ENCODE measurements at places on chromosomes 6 and 20.

DNA sequence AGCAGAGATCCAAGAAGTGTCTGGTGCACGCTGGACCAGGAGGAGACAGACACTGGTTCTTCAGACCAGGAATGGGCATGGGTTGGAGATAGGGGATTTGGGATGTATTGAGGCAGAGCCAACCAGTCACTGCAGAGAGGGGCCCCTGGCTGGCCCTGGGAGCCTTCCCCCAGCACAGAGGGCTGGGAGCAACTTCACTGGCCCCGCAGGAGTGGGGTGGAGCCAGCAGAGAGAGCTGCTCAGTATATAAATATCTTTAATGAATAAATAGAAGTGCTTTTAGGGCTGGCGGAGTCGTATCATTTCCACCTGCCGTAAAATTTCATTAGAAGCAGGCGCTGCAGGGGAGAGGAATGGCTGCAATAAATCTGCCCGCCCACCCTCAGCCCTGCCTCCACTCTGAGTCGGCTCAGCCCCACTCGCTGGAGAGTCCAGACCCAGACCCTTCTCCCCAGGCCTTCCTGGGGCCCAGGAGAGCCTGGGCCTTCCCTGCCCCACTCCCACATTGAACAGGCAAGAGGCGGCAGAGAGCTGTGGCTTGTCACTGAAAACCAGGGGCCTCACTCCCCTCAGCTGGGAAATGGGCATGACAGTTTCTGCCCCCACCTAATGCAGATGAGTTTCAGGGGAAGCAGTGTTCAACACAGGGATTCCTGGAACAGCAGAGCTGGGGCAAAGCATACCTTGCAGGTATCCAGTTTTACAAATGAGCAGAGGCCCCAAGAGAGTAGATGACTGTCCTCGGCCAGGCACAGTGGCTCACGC is 23.9 kb upstream of the VSTM2L start:
- no peak for DNase-seq

DNA sequence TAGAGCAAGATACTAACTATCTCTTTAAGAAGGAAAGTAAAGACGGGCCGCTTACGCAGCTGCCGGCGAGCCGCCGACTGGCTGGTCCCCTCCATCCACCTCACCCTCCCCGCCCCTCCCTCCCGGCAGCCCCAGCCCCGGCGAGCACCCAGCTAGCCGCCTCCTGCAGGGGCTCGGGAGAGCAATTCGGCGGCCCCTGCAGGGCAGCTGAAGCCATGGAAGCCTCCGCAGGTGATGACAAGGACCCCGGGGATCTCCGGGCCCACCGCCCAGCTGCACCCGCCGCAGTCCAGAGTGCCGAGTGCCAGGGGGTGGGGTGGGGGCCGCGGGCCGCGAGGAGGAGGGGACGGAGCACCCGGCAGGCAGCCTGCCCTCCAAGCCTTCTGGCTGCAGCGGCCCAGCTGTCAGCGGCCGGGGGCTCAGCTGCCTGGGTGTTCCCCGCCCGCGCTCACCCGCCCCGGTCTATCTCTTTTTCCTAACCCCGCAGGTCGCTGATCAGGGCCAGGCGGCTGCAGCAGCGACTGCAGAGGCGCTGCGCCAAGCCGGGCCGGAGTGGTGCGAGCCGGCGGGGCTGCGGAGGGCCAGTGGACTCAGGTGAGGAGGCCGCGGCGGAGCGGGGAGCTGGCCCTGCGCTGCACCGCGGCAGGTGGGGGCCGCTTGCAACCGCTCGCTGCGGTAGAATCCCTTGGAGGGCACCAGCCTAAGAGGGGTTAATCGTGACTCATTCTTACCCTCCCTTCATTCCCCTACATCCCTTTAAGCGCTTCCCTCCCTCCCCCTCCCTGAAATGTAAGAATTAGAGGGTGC is at the start of gene SNPH:
Gene SNPH, plus strand, starts transcription at position 128 of the 807 bp plus-strand sequence. CDS start 29,946 bp downstream, outside the sequence.
- peak; percentile 77 for DNase-seq

GRCh38 chr20:36688630-36689029 is 42.6 kb upstream of the SLA2 start:
- DNase-seq: no peak

DNA sequence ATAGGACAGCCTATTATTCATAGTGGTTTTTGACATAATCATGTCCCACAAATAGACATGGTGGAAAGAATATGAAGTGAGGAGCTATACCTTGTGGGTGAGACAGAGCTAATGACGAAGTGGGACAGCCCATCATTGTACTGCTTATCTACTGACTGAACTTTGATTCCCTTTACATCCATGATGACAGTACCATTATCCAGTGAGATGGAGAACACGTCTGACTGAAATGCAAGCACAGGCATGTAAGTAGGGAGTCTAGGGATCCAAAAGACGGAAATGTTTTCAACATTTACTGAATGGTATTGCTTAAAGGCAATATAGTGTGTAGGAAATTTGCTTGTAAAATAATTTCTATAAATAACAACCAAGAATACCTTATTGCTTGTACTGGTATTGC is 43.5 kb downstream of the FAM229B start:
- no peak for DNase-seq

GRCh38 chr20:25622450-25623224 is 1.2 kb downstream of the NANP start:
- no peak for DNase-seq

GRCh38 chr6:45104429-45104828 is 223.7 kb upstream of the RUNX2 start:
- DNase-seq: no peak

- DNase-seq: no peak
Observed at GRCh38 chr6:37449984-37450383, 17.0 kb downstream of the CMTR1 start.

- DNase-seq: peak; percentile 49
Observed at GRCh38 chr6:1382331-1382882, 7.0 kb upstream of the FOXF2 start.

- DNase-seq: peak; percentile 91
Observed at GRCh38 chr6:43509984-43510826, at the start of gene LRRC73. Gene LRRC73, minus strand, starts transcription at chr6:43510346. Its CDS starts 561 bp downstream, at chr6:43509785.

DNA sequence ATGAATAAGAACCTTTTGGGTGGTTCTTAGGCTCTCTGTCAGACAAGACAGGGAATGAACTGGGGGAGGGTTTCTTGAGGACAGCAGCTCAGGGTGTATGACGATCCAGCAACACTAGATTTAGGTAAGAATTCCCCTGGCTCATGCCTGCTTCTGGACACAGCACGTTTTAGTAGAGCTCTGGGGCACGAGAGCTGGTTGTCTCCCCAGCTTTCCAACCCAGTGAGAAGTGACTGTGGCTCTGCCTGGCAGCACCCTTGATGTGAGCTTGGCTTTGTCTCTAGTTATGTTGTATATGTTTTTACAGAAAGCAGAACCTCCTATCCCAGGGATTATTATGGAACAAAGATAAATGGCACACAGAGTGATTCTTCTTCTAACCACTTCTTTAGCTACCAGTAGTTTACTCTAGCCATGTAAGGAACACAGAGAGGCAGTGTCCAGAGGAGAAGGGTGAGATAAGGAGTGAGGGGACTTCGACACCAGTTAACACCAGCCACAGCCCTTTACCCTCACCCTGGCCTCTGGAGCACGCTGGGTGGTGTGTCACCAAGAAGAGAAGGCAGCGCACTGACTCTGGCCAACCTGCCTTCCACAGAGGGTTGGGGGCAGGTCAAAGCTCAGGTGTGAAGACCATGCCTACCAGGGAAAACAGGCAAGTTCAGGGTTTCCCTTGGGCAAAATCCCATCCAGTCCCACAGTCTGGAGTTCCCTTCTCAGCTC is 3.9 kb downstream of the APOBEC2 start:
- no peak for DNase-seq

GRCh38 chr6:130513770-130514169 is 148.0 kb downstream of the TMEM200A start:
- DNase-seq: no peak

DNA sequence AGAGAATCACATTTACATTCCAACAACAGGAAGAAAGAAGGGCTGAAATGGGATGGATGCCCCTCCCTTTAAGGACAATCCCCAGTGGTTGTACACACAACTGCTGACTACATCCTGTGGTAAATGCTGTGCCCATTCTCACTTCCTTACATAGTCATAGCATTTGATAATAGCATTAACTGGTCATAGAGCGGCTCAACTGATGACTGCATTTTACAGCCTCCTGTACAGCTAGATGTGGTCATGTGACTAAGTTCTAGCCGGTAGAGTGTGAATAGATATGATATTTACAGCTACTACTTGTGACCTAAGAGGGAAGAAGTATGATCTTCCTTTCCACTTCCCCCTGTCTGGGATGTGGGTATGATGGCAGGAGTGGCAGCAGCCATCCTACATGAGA is 24.7 kb downstream of the KCNK17 start:
- no peak for DNase-seq

GRCh38 chr6:6635291-6635690 is 46.8 kb downstream of the LY86 start:
- no peak for DNase-seq

GRCh38 chr6:41682056-41682477 is 43.8 kb downstream of the MDFI start:
- DNase-seq: peak; percentile 74

DNA sequence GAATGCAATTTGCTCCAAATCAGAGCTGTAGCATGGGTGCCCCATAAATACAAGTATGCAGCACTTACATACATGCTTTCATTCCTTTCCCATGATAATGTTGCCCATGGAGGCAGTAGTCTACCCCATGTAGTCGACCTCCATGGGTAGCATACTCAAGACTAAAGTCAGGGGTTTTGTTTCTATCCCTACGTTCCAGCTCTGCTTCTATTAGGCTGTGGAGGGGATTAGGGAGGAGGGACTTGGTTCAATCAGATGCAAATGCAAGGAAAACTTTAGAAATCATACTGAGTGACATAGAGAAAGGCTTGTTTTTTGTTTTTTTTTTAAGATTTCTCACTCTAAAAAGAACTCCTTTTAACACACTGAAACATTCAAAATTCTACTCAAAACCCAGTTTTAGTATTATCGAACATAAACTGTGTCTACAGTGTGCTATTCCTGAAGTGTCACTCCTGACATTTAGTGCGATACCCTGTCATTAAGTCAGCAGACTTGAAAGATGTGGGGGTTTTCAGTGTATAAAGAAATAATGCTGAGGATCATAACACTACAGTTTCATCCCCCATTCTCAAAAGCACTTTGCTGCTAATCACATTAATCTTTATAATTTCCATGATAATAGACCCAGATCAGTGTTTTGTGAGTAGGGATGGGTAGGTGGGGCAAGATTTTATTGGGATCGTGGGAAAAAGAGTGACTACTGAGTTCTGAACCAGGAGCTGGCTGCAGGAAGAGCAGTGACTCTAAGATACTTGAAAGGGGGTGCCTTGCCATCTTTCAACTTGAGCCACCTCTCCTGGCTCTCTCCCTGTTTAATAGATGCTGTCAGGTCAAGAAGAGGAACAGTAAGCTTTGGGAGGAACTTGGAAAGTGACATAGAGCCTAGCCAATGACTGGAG is 40.4 kb upstream of the SCML4 start:
- DNase-seq: no peak

GRCh38 chr6:25312703-25313102 is 33.5 kb downstream of the CARMIL1 start:
- DNase-seq: no peak

DNA sequence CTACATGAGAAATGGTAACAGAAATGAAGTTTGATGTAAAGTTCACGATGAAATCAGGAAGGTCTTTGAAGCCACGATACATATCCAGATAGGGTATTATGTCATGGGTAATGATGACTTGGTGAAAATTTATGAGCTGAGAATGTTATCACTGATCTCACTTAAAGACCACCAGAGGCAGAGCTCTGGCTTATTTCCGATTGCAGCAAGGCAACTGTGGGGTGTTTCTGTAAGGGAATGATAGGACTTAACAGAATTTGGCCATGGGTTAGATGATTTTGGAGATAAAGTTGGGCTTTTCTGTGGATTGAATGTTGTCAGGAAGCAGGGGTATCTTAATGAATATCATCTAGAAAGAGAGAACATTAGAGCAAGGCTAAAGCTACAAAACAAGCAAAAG is 508.4 kb downstream of the HDGFL1 start:
- DNase-seq: no peak

DNA sequence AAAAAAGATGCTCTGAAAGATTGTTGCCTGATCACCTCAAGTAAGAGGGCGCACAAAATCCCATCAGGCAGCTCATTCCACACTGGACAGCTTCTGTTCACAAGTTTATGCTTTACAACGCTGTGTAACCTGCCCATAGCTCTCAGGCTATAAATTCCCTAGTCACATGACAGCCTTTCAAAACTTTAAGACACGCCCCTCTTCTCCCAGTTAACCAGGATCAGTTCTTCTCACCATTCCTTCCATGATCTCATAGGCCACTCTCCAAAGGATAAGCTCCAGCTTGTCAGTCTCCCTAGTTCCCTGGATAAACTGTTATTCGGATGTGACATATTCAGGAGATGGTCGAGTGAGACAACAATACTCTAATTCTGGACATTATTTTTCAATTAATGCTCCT is 15.0 kb downstream of the ADNP start:
- DNase-seq: no peak

DNA sequence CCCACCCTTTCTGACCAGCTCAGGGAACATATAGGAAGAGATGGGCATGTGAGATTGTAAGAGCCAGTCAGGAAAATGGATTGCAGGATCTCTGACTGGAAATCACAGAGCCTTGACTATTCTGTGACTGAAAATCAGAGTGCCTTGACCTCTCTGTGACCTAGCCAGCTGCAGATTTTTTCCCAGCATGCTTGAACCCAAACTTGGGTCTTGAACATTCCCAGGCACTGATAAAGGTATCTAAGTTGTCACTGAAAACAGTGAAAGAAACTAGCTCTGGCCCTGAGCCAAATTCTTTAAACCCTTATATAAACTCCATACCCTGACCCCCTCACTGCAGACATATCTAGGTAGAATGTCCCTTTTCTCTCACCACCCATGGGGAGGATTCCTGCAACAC is 2.3 kb upstream of the ZNF165 start:
- no peak for DNase-seq

- no peak for DNase-seq
Observed at GRCh38 chr20:1041845-1042390, 39.8 kb upstream of the RSPO4 start.

GRCh38 chr6:6397842-6398241 is 77.4 kb upstream of the F13A1 start:
- DNase-seq: no peak

GRCh38 chr6:108581237-108581931 is 20.7 kb downstream of the FOXO3 start:
- no peak for DNase-seq

DNA sequence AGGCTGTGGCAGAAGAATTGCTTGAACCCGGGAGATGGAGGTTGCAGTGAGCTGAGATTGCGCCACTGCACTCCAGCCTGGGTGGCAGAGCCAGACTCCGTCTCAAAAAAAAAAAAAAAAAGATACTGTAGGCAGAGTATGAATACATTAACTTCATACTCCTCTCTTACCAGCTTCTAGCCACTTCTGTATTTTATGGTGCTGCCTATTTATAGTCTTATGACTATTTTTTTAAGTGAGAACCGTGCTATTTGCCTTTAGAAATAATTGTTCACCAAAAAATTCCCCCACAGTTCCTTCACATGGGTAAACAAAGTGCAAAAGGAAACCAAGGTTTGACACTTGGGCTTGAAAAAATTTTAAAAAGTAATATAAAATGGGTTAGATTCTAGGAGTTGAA is 1.5 kb upstream of the SNRNP48 start:
- DNase-seq: no peak

- no peak for DNase-seq
Observed at GRCh38 chr6:87182940-87183339, 27.6 kb downstream of the ZNF292 start.

- no peak for DNase-seq
Observed at GRCh38 chr6:148682990-148683389, 63.8 kb upstream of the UST start.

GRCh38 chr6:111850295-111850937 is 22.8 kb downstream of the FYN start:
- no peak for DNase-seq

All from right kidney (tissue), 9 donors.